Stimulated activated CD8-positive, alpha-beta memory T cell treated with anti-CD3 and anti-CD28 coated beads, Interleukin-15, amount 100 ng/mL, for 48 hours (primary cell): ENCODE measurements at places on chromosomes 11 and 22.

DNA sequence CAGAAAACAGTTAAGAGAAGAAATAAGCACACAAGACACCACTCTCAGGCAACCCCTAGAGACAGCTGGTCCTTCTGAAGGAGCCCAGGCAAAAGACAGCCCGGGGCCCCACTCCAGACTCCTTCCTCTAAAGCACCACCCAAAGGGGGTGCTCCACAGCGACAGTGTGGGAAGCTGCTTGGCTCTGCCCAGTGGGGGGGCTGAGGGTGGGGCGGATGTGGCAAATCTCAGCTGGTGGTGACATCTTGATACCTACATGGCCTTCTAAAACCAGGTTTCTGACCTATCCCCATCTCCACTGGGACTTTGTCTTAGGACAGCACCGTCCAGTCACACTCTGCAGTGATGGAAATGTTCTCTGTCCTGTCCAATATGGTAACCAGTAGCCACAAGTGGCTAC lies 10.2 kb upstream of the APOA1 start:
- no peak for DNase-seq

GRCh38 chr11:31412946-31413345 lies 43.3 kb downstream of the DNAJC24 start:
- no peak for DNase-seq

DNA sequence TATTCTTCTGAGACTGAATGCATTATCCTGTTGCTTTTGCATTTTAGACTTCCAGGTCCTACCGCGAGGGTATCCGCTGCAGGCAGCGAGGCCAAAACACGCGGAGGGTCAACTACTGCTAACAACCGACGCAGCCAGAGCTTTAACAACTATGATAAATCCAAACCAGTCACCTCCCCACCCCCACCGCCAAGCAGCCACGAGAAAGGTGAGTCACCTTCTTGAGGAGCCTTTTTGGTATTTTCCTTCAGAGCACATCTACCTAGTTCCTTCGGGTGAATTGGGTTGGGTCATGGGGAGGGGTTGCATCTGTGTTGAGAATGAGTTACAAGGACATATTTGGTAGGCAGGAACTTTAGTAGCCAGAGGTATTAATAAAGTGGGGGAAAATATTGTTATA lies 179.8 kb downstream of the NAV2 start:
- DNase-seq = no peak

DNA sequence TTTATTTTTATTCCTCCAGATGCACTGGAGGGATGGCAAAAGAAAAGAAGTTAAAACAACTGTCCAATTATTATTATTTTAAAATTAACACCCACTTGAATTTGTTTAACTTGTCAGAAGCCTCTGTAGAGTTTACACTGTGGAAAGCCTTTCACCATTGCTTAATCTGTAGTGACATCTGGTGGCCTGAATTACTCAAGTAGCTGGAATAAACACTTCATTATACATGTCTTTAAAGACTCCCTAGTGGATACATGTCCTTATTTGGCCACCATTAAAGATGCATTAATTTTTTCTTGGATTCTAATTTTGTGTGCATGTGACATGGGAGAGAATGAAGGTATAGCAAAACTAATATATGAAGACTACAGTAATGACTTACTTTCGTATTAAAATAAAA lies 1496.5 kb downstream of the FAM181B start:
- no peak for DNase-seq

DNA sequence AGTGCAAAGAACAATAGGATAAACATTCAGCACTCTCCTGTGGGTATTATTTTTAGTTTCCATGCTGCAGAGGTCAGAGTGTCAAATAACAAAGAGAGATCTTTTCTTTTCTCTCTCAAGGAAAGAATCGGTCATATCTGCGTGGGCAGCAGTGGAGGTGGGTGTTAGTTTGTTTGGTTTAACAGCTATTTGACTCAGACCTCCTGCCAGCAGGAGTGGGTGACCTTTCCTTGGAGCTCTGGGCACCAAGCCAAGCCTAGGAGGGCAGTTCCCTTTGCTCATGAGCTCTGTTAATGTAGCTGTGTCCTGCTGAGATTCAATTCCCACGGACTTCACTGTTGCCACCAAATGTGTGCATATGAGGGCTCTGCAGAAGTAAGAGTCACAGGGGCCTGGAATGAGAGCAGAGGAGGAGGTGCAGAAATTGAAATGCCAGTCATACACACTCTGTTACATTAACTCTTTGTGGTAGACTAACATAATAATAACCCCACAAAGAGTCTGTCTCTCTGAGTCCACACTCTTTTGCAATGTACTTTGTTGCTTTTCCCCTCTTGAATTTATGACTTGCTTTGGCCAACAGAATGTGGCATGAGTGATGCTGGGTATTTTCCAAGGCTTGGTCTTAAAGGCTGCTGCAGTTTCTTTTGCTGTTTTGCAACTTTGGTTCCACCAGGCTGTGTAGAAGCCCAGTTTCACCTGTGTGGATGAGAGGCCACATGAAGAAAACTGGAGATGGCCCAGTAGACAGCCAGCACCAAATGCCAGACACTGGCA lies 76.0 kb upstream of the GRK3 start:
- peak; percentile 71 for DNase-seq

DNA sequence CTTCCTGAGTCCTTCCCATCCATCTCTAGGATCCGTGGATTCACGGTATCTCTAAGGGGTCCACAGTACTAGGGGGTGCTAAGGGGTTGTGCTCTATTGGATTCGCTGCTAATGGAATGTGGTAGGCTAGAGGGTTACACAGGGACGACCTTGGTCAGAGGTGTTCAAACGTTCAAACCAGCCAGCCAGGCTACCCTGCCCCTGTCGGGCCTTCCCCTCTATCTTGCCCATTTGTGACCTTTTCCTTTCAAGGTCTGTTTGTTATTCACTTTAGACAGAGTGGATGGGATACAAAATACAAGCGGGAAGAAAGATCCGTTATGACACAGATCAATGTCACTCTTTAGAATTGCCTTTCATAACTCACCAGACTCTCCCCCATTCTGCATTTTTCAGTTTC lies 205.8 kb upstream of the TBCEL start:
- no peak for DNase-seq

- no peak for DNase-seq
Observed at GRCh38 chr11:95832763-95833162, 42.5 kb downstream of the CEP57 start.

DNA sequence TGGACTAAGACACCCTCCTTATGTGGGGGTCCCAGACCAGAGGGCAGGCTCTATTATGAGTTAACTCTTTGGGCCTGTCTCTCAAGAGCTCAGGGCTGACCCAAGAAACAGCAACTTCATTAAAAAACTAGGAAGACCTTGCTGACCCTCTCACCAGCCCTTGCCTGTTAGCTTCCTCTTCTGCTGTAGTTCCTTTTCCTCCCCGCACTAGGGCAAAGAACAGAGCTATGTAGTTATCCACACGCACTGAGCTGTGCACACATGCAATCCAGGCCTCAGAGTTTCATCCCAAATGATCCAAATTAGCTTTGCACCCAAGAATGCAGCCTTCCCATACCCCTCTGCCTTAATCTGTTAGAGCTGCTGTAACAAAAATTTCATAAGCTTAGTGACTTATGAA lies 539.6 kb upstream of the CADM1 start:
- DNase-seq = no peak

DNA sequence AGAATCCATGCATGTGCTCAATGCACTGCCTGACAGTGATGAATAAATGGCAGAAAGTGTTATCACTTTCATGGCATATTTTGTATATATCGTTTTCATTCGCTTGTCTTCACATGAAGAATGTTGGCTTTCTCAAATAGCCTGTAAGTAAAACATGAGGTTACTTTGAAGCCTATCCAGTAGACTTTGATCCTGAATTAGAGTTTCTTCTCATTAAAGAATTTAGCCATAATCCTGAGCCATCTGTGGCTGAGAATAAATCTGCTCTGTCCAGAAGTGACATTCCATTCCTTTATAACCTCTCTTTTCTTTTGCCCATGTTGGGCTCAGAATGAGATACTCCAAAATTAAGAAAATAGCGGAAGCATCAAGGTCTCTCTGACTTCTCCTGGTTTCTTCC lies 1071.7 kb upstream of the TENM4 start:
- no peak for DNase-seq

DNA sequence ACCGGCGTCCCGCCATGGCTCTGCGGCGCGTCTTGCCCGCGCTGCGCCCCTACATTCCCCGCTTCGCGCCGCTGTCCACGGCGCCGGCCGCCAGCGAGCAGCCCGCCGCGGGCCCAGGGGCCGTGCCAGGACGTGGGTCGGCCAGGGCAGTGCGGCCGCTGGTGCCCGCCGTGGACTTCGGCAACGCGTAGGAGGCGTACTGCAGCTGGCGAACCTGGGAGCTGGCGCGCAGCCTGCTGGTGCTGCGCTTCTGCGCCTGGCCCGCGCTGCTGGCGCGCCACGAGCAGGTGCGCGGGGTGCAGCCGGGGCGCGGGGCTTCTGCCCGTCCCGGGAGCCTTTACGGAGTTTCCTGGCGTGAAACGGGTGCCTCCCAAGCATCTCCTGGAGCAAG lies 20.1 kb downstream of the DGCR6L start:
- DNase-seq = no peak

DNA sequence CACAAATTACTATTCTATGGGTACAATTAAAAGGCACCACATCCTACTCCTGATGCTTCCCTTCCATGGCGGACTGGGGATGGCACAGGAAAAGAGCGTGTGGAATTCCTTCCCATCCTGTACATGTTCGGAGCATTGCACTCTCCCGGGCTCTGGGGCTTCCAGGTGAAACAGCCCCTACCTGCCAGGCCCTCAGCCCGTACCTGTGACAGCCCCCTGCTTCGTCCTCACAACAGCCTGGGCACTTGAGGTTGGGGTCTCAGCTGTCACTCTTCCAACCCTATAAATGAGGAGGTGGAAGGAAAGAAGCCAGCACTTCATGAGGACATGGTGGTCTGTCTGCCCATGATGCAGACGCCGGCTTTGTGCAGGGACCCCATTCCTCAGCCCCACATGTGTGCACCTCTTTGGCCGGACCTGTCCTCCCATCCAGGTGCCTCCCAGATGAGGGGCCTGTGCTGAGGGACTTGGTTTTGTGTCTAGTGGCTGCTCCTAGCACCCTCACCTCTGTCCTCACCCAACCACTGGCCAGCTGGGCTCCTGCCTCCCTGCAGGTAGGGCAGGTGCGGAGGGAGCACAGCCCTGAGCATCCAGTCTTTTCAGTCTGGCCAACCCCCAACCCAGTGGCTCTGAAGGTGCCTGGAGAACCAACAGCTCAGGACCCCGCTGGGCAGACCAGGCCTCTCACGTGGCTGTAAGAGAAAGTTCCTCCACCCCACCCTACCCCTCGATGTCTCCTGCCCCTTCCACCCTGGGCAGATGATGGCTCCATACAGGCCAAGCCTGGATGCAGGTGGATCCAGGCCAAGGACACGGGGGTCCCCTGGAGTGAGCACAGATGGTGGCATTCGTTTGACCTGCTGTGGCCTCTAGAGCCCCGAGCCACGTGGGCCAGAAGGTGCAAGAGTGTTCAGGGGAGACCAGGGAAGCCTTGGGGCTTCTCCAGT lies 23.4 kb upstream of the WNT7B start:
- no peak for DNase-seq

- DNase-seq = no peak
Observed at GRCh38 chr22:28670756-28671155, 8.9 kb downstream of the TTC28 start.

GRCh38 chr11:71562120-71562519 lies 3.2 kb upstream of the KRTAP5-10 start:
- DNase-seq = no peak

DNA sequence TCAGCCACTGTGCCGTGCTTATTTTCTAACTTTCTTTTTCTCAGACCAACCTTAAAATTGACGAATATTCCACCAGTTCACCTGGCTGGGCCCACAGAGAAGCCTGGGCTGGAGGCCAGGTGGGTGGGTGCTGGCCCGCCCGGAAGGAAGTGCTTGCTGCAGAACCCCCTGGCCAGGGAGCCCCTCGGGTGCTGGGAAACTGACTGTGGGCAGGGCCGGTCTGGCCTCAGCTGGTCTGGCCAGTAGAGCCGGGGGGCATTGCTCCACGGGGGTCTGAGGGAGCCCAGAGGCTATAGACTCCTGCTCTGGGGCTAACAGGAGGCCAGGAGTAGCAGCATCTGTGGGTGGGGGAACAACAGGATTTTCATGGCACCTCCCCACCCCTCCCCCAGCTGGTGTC lies 6.8 kb upstream of the CHID1 start:
- no peak for DNase-seq

GRCh38 chr11:120929664-120930154 lies 94.2 kb upstream of the TBCEL start:
- peak; percentile 15 for DNase-seq

DNA sequence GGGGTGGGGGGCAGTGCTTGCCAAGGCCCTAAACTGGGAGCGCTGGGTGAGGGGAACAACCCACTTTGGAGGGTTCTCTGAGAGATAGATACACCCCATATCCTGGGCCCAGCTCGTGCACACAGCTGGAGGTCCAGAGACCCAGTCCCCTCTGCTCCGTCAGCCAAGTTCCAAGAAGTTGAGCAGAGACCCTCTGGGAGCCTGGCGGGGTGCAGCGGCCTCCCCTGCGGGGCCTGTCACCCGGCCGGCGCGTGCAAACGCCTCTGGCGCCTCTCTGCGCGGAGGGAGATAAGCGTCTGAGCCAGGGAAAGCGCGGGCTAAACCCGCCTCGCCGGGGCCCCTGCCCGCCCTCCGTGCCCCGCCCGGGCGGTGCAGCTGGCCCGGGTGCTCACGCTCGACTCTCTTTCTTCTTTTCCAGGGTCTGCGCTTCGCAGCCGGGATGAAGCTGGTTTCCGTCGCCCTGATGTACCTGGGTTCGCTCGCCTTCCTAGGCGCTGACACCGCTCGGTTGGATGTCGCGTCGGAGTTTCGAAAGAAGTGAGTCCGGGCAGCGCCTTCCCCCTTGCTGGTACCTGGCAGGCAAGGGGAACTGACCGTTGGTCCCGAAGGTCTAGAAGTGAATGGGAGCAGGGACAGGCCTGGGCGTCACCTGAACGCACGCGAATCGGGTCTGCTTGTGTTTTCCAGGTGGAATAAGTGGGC lies 540 bp downstream of the ADM start:
- DNase-seq = no peak

GRCh38 chr11:36976741-36977140 lies 378.7 kb upstream of the RAG2 start:
- DNase-seq = no peak

DNA sequence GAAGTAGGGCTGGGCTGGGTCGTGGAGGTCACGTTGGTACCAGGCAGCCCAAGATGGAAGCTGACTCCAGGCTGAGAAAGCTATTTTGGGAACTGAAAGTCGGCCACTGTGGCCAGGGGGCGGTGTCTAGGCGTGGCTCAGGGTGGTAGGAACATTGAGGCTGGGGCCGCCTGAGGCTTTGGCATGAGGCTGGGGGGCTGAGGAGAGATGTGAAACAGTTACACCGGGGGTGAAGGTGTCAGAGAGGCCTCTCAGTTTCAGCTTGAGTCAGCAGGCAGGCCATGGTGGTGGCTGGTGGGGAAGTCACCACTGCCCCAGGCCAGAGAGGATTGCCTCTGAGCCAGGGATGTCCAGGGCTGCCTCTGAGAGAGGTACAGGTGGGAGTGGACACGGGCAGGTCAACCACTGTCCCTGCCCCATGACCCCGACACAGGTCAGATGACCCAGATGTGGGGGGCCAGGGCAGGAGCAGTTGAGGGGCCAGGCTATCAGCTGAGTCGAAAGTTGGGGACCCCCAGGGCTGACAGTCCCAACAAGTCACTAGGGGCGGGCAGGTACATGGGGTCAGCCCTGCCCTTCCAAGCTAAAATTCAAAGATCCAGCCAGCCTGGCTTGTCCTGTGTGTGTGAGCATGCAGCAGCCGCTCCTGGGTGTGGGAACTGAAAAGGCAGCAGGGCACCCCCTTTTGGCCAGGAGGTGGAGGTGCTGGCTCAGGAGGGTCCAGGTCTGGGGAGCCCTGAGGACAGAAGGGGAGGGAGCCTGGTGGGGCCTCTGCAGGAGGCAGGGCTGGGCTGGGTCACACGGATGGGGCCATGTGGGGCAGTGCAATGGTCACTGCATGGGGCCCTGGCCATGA lies 7.2 kb downstream of the KCNK7 start:
- DNase-seq = peak; percentile 77

- peak; percentile 34 for DNase-seq
Observed at GRCh38 chr11:2933375-2934020, 4.3 kb upstream of the PHLDA2 start.
